ENCODE measurements at places on chromosomes 4 and X.
A peak's percentile ranks its signal among the peaks of the same experiment; 100 is the strongest.

DNA sequence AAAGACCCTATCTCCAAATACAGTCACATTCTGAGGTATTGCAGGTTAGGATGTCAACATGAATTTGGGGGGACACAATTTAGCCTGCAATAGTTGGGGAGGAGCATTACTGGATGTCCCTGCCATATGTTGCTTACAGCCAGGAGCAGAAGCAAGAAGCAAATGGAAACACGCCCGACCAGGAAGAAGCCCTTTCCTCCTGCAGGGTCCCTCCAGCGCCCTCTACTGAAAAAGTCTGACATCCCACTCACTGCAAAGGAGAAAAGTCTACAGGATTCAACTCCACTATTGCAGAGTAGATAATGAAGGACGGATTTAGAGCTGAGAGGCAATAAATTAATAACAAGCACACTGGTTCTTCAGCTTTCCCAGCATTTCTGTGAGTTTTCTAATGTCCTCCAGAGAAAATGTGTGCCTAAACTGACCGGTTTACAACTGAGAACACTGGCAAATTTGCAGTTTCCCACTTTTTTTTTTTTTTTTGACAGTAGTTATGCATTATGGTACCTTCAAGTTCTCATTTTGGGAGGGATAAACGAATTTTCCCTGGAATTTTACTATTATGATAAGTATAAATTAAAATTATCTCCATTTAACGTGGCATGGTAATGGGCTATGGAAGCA is 31.7 kb downstream of the COQ2 start:
- peak; percentile 72 for DNase-seq

- DNase-seq: no peak
Observed at GRCh38 chr4:118904418-118904817, 15.8 kb downstream of the SYNPO2 start.

DNA sequence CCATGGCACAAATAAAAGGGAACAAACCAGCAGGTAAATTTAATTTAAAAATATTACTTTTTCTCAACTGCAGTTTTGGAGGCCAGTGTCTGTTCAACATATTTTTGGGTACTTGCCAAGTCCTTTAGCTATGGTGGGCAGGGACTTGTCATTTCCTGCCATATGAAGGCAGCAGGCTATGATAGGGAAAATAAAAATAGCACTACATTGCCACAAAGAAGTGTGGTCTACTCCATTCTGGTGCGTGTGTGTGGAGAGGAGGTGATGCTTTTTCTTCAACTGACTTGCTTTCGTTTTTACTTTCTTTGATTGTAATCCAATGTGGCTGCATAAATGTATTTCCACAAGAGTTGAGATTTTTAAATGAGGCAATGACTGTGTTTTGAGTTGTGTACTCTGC is 17.2 kb downstream of the GPR174 start:
- peak; percentile 82 for DNase-seq

GRCh38 chr4:113801882-113802281 is 40.3 kb upstream of the CAMK2D start:
- no peak for DNase-seq

- DNase-seq: no peak
Observed at GRCh38 chrX:69314436-69315348, 149.4 kb upstream of the PJA1 start.

GRCh38 chr4:188295899-188296298 is 156.7 kb downstream of the TRIML1 start:
- no peak for DNase-seq

DNA sequence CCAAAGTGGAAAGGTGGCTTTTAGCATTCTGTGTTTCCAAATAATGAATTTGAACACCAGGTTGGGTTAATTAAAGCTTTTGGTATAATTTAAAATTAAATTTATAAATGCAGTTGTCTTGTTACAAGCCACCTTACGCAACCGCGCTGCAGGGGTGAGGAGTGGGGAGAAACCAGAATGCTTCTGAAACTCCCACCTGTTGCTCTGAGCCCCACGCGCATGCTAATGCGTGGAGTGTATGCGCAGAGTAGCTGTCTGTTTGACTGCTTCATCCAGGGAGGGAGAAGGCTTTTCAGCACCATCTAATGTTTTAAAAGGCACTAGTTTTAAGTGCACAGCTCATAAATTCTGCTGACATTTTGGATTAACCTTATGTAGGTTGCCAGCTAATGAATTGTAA is 12.5 kb downstream of the OGT start:
- no peak for DNase-seq

- DNase-seq: no peak
Observed at GRCh38 chrX:132270699-132271098, 51.5 kb upstream of the RAP2C start.

GRCh38 chrX:1330605-1331004 is 6.0 kb upstream of the IL3RA start:
- DNase-seq: no peak

- DNase-seq: no peak
Observed at GRCh38 chrX:85419293-85419692, 39.8 kb upstream of the POF1B start.

DNA sequence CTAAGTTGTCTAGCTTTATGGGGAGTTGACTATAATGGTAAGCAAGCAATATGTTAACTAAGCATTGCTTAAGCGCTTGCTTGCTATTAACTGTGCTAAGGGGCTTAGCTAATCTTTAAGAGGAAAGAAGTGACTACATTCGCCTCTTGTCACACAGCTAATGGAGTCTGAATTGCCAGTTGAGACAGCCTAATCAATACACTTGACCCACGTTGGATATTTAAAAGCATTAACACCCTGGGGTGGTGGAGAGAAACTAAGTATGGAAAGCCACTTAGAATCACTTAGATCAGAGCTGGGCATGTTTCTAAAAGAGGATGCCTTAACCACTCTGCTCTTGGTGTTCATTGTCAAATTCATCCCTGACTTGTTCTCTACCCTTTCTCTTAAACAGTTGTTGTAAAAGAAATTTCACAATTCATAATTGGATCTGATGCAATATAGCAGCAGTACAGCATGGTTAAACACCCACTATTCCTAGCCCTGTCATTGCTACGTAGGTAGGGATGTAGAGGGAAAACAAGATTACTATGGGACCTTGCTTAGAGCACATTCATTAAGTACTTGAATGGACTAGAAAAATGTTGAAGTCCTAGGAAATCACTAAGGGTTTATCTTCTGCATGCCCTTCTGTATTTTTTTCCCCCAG is 3.5 kb downstream of the ZAR1 start:
- DNase-seq: no peak

- no peak for DNase-seq
Observed at GRCh38 chrX:13699183-13699826, 10.4 kb downstream of the RAB9A start.

GRCh38 chr4:23091711-23092110 is 399.0 kb downstream of the GBA3 start:
- DNase-seq: no peak

DNA sequence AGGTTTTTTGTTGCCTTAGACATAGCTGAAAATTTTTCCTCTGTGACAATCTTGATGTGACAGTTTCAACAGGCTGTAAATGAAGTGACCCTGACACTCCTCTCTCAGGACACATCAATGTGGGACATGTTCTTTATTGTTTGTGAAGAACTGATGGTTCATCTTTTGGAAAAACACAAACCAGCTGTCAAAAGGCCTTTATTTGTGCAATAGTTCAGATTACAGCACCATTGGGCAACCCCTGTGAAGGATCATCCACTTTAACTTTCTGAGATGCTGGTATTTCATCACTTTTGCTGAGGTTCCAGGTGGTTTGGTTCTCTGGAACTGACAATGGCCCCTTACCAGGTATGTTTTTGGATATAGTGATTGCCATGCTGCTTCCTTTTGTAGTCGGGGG is 40.3 kb downstream of the OSTC start:
- no peak for DNase-seq

DNA sequence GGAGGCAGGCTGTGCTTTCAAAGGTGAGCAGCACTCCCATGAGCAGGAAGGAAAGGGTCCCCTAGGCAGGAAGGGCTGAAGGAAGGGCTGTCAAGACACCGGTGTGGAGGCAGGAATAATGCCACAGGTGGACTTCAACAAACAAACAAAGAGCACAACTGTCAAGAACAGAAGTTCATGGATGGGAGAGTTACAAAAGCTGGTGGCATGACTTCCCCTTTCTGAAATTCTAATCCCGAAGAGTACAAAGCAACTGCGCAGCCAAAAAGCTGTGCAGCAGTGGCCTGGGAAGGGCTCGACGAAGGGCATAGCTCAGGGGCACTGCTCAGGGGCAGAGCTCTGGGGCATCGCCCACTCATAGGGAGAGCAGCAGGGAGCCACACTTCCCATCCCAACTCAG is 582.3 kb upstream of the DIPK2B start:
- DNase-seq: no peak

DNA sequence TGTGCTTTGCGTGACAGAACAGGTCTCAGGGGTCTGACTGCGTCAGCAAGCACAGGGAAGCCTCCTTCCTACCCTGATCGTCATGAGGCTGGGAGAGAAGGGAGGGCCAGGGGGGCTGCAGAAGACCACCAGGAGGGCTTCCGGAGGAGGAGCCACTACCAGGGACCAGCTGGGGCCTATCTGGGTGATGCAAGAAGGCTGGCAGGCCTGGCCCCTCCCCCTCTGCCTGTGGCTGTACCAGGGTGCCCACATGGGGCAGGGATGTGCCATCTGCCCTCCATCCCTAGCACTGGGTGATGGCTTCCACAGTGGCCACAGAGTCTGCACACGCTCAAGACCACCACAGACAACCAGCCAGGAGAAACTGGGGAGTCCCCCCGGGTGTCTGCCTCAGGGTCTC is 116.4 kb upstream of the NKX1-1 start:
- DNase-seq: no peak

DNA sequence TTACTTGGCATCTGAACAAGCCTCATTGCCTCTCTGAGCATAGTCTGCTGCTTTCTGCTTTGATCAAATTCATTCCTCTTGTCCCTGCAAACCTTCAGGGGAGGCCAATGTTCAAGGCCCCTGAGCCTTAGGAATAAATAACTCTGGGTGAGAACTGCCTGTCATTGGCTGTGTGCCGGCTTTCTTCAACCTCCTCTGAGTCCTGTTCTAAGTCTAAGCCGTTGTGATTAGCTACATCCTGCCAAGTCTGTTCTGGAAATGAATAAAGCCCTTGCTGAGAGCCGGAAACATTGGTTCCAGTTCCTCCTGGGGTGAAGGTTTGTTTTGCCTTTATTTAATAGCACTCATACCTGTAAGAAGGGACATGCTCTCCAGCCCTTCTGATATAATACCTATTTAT is 13.8 kb downstream of the RNF4 start:
- DNase-seq: peak; percentile 21

DNA sequence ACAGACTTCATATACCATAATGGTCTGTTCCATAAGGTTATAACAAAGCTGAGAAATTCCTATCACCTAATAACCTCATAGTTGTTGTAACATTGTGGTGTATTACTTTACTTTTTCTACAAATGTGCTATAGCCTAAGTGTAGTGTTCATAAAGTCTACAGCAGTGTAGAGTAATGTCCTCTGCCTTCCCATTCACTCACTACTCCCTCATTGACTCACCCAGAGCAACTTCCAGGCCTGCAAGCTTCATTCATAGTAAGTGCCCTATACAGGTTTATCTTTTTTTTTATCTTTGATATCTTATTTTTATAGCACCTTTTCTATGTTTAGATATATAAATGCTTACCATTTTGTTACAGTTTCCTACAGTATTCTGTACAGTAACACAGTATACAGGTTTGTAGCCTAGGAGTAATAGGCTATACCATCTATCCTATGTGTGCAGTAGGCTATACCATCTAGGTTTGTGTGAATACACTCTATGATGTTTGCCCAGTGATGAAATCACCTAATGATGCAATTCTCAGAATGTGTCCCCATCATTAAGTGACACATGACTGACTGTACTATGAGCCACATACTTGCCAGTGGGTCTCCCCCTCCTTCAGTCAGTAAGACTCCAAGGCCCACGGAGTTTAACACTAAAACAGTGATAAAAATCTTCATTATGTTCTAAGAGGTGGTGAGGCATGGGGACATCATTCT is 299.9 kb downstream of the UNC5C start:
- DNase-seq: no peak

DNA sequence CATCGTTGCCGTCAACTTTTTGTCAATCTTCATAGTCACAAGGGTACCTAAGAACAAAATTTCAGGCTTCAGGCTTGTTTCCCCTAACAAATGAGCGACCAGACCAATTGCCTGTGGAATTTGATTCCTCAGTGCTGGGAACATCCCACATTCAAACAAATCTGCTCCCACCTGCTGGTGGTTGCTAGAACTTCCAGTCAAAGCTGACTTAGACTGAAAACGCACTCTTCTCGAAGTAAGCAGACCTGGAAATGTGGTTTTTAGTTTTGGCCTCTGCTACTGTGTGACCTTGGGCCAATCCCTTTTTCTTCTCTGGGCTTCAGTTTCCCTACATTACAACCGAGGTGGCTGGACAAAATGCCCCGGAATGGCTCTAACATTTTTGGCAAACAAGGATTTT is 1.8 kb upstream of the GABRQ start:
- no peak for DNase-seq

GRCh38 chr4:144178414-144178813 is 37.9 kb upstream of the GYPA start:
- no peak for DNase-seq

DNA sequence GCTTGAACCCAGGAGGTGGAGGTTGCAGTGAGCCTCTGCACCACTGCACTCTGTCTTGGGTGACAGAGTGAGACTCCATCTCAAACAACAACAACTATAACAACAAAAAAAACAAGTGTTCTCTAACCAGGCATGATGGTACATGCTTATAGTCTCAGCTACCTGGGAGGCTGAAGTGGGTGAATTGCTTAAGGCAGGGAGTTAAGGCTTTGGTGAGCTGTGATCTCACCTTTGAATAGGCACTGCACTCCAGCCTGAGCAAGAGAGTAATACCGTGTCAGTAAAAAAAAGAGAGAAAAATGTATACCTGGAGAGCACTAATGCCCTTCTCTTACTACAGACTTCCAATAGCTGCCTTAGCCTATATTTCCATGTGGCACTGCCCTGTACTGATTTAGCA is 18.9 kb upstream of the USP9X start:
- no peak for DNase-seq

- DNase-seq: no peak
Observed at GRCh38 chrX:124421898-124422655, 75.7 kb downstream of the SH2D1A start.

DNA sequence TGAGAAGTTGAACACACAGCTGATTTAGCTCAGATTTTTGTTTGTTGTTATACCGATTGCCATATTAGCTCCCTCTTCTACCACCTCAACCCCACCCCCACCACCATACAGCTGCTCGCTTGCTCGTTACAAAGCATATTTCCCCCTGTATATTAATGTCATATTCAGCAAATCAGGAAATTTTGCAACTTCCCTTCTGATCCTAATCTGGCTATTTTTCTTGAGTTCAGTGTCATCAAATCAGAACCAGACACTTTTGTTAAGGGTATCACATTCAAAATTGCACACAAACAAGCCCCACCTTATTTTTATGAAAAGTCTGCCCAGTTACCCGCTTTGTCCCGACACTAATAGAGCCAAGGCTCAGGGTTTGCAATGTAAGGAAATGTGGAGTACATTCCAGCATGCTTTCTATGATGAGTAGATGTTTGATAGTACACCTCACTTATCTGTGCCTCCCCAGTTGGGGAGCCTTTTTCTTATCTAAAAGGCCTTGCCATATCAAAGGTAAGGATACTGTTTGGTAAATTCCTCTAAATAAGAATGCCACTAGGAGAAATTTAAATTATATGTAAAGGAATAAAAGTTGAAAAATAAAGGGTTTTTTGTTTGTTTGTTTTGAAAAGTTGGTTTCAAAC is 212.2 kb downstream of the CBR4 start:
- DNase-seq: no peak

GRCh38 chr4:144583658-144584057 is 62.3 kb upstream of the HHIP start:
- DNase-seq: no peak

GRCh38 chrX:107674480-107675364 is 46.4 kb downstream of the PRPS1 start:
- DNase-seq: peak; percentile 74

Data from central memory CD4-positive, alpha-beta T cell (primary cell).